ENCODE measurements at places on chromosomes 13 and 19.

DNA sequence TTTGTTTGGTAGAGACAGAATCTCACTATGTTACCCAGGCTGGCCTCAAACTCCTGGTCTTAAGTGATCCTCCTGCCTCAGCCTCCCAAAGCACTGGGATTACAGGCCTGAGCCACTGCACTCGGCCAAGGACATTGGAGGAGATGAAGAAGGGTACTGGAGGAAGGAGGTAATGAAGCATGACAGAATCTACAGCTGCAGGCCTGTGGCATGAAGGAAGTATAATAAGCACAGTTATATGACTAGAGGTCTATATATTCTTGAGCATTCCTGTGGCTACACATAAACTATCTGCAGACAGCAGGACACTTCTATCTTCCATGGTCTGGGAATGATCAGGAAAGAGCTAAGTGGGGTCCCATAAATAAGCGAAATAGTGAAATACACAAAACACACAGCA, 18.2 kb downstream of the ZNF565 start:
- no peak for DNase-seq

DNA sequence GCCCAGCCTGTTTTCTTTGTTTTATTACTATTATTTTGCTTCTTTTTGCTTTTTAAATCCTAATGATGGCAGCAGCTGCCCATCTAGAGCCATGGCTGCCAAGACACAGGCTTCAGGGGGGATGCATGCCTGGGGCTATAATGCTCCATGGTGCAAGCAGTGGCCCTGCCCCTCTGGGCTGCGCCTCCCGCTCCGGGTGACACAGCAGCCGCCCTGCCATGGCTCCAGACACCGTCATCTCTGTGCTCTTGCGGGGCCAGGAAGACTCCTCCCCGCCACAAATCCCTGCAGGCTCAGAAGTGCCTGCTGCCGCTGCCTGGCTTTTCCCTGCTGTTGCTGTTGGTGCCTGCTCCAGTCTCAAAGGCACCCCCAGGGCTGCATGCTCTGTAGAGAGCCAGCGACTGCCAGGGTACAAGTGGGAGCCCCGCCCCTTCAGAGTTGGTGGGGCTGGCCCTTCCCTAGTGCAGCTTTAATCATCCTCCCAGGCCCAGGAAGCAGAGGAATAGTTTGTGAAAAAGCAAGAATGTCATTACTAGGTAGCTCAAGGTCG, 581.5 kb downstream of the FGF9 start:
- no peak for DNase-seq

DNA sequence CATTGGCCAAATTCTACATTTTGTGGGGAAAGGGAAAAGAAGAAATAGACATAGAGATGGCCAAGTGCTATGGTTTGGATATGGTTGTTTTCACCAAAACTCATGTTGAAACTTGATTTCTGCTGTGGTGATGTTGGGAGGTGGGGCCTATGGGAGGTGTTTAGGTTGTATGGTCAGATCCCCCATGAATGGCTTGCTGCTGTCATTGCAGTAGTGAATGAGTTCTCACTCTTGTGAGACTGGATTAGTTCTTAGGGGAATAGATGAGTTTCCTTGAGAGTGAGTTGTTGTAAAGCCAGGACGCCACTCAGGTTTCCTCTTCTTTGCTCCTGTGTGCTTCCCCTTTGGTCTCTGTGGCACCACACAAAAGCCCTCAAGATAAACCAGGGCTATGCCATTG, 242.6 kb upstream of the RFC3 start:
- no peak for DNase-seq

DNA sequence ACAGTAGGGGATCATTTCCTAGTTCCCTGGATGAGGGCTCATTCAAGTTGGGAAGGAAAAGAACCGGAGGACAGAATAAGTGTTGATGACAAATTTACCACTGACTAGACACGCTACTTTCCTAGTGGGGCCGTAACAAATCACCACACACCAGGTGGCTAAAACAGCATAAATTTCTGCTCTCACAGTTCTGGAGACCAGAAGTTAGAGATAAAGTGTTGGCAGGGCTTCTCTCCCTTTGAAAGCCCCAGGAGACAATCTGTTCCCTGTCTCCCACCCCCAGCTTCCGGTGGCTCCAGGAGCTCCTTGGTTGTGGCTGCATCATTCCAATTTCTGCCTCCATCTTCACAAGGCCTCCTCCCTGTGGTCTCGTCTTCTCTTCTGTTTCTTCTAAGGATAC, 65.4 kb upstream of the ARGLU1 start:
- DNase-seq: no peak

- no peak for DNase-seq
Measured at GRCh38 chr13:23654111-23655110, 84.2 kb downstream of the TNFRSF19 start.

Measured in BJ (cell line).